Common myeloid progenitor, CD34-positive (primary cell): ENCODE measurements at places on chromosomes 12 and 14.
A peak's percentile ranks its signal among the peaks of the same experiment; 100 is the strongest.

DNA sequence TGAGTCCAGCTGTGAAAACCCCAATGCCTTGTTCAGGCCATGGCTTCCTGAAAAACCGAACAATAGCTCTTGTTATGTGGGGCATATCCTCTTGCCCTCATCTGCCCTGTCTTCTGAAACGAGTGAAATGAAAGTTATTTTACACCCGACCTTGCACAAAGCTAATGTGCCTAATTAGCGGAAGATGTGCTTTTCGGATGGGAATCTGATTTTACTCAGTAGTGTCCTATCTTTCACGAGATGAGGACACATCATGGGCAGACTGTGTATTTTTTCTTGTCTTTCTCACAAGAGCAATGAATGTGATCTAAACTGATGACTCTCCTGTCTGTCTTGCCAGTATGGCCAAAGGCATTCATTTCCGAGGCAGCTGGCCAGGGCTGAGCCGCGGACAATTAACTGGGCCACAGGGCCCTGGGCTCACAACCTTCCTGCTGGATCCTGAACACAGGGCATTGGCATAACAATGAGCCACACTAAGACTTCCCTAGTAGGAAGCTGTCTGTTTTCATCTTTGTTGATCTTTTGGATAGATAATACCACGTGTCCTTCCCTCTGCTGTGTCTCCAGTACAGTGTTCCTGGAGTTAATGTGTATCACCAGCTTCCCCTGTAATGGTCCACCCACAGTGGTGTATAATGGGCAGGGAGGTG lies 86.0 kb upstream of the HIF1A start:
- no peak for DNase-seq

DNA sequence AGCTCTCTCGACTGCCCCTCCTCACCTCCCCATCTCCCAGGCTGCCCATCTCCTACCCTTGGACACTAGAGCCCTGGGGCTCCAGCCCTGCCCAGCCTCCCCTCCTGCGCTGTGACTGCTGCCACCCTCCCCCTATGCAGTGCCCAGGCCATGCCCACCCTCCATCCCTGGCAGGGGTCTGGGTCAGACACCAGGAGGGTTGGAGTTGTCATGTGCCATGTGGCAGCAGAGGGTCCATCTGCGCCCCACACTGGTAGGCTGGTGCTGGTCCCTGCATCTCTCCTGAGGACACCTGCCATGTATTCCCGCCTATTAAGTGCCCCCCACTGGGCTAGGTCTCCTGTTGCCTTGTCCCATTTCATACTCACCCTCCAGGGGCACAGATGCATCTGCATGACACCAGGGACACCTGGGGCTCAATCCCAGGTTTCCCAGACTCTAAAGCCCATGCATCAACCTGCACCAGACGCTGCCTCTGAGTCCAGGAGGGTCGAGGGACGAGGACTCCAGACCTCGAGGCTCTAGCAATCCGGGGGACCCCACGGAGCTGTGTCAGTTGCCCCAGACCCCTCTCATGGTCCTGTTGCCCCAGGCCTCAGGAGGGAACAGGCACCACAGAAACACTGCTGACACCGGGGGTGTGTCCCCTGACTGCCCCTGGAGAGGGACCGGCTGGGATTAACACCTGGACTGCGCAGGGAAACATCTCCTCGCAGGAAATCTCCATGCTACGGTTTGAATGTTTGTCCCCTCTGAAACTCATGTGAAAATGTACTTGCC lies 23.4 kb upstream of the SFSWAP start:
- DNase-seq = no peak

DNA sequence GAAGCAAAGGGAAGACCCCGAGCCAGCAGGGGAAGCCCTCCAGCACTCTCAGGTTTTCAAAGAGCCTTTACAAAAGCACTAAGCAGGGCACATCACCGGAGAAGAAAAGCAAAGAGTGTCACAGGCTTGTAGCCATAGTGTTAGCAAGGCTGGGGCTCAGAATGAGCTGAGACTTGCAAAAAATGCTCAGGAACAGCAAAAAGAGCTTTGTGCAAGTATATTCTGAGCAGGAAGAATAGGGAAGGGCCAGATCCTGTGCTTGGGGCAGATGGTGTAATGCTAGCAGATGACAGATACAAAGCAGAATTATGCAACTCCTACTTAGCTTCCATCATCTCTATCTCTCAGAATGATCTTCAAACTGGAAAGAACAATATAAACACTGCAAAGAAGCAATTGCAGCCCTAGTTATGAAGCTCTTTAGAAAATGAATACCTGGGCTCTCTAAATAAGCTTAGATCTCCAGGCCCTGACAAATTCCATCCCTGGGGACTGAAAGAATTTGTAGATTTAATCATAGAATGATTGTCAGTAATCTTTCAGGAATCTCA lies 23.7 kb upstream of the PARP11 start:
- DNase-seq = peak; percentile 69

GRCh38 chr12:7001921-7002591 lies 16.2 kb downstream of the LPCAT3 start:
- no peak for DNase-seq

GRCh38 chr12:55142669-55143565 lies 16.7 kb downstream of the OR9K2 start:
- DNase-seq = peak; percentile 65

DNA sequence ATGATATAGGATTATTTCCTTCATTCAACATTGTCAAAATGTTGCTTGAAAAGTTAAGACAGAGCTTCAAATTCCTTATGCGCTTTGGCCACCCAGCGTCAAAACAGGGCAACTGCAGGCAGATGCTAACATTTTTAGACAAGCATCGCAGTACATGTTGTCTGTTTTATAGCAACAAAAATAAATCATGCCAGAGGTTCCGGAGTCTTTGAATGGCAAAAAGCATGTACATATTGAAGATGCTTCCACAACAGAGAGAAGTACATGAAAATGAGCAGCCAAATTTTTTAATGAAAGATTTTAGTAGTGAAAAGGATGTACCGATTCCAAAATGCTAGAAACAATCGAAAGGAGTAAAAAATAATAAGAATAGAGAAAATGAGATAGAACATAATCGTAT lies 49.8 kb upstream of the USP15 start:
- peak; percentile 73 for DNase-seq

DNA sequence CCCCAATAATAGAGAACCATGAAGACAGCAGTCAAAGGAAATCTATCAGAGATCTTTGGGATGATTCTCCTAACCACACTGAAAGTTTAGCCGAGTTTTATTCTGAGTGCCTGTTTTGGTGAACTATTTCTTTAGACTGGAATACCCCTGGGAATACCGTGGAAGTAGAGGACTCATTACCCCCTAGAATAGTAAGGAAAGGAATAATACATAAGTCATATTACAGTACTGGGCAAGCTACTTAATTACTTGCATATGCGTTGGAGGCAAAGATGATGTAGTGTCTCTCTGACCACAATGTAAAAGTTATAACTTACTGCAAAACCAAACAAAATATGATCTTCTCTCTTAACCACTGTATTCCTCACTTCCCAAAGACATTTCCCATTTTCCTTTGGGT lies 25.5 kb downstream of the ZC2HC1C start:
- DNase-seq = no peak

- DNase-seq = peak; percentile 69
Observed at GRCh38 chr12:131452444-131452860, 258.4 kb upstream of the SFSWAP start.

DNA sequence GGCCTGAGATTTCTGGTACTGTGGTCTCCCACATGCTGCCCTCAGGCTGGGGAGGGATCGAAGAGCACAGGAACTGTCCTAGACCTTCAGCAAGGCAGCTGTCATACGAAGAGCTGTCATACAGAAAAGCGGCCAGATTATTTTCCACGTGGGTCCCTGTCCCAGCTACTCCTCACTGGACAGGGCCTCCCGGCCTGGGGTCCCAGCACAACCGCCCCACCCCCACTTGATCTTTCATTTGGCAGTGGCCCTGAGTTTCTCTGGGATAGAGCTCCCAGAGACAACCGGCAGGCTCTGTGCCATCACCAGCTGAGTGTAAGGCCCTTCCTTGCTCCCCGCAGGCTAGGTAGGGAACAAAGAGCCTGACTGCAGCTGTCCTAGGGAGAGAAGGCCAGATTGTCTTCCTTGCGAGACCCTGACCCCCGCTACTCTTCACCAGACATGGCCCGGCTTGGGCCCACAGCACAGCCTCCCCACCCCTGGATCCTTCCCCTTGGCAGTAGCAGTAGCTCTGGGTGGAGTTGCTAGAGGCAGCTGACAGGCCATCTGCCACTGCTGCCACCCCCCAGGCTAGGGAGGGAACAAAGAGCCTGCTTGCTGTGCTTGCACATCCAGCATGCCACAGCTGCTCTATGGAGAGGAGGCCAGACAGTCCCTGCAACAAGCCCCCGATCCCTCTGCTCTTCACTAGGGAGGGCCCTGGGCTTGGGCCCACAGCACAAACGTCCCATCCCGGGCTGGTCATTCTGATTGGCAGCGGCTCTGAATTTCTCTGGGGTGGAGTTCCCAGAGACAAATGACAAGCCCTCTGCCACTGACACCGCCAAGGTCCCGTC lies 3.1 kb upstream of the OR4N2 start:
- DNase-seq = no peak

DNA sequence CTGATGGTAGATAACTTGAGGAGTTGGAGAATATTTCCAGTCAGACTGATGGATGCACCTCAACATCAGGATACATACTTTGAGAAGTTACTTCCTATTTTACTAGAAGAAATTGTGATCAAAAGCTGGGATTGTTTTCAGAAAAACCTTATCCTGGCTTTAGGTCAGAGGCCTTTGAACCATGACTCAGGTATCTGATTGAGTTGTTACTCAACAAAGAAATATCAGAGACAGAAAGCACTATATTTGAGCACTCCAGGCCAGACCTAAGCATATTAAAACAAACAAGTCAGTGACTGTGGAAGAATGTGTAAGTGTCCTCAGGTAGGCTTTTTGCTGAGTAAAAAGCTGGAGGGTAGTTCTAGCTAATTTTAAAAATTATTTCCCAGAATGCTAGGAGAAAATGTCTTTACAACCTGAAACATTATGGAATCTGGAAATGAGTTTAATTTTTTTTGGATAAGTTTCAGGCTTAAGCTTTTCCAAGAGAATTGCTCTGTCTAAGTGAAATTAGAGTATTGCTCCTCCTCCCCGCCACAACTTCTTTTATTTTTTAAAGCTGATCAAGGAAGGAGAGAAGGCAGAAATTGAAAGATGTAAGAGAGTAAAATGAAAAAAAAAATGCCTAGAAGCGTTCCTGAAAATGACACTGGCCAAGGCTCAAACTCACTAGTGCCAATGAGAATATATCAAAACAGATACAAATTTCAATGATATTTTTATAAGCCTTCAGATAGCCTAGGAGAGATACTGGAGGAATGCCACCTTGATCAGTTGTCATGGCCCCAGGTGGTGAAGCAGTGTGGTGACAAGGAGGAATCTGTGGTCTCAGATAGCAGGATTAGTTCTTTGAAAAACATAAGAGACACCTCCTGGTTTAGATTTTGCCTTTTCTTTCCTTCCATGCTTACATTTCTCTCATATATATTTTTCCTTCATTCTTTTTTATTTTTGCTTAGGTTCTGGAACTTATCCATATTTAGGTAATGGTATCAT lies 790.3 kb downstream of the TMTC2 start:
- DNase-seq = no peak

DNA sequence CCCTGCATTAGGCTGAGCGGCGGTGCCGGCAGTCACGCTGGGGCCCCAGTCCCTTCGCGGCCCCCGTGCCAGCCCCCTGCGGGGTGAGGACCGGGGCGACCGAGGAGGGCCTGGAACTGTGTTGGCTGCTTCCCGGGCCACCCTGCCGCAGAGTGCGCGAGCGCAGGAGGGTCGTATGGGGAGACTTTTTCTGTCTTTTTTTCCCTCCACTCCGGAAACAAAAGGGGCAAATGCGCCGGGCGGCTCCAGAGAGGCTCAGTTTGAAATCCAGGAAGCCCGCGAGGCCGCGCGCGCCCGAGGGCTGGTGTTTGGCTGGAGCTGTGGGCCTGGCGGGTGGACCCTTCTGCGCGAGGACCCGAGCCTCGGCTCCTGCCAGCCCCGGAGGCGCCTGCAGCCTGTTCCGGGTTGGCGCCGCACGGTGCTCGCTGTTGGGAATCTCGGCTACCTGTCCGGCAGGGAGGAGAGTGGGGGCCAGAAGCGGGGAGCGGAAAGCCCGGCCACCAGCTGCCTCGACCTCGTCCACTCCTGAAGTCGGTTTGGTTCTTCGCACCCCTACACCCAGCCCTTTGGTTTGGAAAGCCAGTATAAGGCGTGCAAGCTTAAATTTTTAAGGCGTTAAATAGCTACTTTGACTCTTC lies 638 bp downstream of the PLEKHG3 start:
- peak; percentile 40 for DNase-seq

DNA sequence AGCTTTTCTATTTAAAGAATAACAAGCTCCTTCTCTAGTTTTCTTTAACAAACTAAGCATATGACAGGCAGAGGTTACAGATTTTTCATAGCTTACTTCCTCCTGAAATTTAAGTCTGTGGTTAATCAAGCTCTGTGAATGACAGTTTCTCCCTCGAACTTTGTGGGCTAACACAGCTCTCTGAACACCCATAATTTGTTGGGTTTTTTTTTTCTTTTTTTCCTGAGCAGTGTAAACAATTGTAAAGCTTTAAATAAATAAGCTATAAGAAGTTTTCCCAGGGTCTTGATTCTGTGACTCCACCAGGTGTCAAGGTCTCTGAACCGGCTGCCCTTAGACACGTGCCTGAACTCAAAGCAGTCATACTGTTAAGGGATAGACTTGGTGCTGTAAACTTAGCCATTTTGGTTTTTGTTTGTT lies 128.1 kb upstream of the AMIGO2 start:
- peak; percentile 87 for DNase-seq

GRCh38 chr12:82971584-82971983 lies 284.9 kb downstream of the TMTC2 start:
- DNase-seq = no peak

- DNase-seq = no peak
Observed at GRCh38 chr14:25003537-25003936, 46.4 kb downstream of the STXBP6 start.

DNA sequence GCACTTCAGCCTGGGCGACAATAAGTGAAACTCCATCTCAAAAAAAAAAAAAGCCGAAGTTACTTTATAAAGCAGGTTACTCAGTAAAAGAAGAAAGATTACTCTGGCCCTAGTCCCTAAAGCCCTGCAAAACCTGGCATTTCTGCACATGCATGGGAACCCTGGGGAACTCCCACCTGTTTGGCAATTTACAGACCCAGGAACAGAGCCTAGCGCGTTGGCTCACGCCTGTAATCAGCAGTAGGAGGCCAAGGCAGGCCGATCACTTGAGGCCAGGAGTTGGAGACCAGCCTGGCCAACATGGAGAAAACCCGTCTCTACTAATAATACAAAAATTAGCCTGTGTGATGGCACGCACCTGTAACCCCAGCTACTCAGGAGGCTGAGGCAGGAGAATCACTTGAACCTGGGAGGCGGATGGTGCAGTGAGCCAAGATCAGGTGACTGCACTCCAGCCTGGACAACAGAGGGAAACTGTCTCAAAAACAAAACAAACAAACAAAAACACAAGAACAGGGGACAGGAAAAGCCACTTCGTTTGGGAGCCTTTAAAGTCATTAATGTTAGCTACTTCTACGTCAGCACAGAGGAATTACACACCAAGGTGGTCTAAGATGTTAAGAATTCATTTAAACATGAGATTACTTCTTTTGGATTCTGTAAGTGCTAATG lies 34.1 kb upstream of the SPTSSA start:
- no peak for DNase-seq

DNA sequence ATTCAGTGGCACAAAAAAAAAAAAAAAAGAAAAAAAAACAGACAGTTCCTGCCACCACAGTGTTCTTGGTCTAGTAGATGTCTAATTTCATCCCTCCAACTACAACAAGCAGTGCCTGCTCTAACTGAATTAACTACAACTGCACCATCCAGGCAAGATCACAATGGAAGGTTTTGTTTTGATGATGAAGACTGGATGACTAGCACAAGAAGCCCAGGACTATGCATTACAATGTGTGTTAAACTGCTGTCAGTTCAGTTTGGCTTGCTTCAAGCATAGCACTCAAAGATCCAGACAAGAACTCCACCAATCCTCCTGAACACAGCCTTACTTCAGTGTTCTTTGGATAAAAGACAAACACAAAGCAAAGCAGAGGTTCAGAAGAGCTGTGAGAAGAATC lies 279.9 kb downstream of the GRIN2B start:
- DNase-seq = no peak
